ENCODE measurements at places on chromosomes 11 and 22.

GRCh38 chr11:67264877-67265632 lies 1.2 kb upstream of the GRK2 start:
- no peak for DNase-seq

DNA sequence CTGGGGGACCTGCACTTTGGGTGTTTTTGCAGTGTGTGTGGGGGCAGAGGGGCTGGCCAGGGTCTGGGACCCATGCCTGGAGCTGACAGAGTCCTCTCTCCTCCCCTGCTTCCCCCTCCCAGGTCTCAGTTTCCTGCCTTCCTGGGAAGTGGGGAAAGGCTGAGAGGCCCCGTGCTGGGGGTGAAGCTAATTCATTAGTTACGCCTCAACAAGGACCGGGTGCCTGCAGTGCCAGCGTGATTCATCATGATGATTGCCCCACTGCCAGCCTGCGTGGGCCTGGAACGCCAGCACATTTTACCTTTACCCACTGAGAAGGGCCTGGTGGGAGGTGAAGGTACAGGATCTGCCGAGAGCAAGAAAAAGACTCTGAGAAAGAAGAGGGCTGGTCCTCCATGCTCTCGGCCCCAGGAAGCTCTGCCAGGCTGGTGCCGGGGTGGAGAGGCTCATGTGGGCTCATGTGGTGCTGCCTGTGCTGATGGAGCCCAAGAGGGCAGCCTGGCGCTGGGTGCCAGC lies 2.9 kb upstream of the LRRC10B start:
- DNase-seq: no peak

DNA sequence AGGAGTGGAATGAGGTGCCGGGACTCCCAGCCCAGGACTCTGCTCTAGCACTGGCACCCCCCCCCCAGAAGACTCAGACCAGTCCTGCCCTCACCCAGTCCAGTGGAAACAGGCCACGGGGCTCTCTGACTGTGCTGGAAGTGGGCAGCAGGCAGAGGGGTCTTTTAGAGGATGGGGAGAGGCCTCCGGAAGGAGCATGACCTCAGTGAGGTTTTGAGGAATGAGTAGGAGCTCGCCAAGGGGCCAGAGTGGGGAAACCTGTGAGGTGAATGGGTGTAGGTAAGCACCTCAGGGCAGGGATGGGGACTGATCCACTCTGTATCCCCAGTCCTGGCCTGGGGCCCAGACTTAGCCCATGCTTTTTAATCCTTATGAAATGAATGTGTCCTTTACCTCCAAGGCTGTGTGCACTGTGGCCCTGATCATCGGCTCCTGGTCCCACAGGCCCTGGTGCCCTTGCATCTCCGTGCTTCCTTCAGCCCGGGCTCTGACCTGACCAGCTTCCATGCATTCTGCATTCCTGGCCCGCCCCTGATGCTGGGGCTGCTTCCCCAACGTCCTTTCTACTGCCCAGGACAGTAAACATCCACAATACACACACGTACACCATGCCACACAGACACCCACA lies 24.4 kb upstream of the RFPL3 start:
- DNase-seq: no peak

DNA sequence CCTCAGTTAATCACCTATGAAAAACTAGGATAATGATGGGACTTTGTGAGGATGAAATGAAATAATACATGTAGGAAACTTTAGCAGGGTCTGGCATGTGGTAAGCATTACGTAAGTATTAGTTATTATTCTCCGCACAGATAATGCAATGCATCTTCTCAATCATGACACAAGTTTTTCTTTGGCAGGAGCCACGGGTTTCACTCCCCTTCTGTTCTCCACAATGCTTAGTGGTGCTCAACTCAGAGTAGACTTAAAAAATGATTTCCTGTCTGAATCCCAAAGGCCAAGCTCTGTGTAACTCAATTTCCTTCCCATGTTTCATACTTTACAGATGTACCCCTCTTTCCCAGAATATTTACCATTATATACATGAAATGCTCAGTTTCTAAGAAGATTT lies 82.9 kb downstream of the CCDC34 start:
- no peak for DNase-seq

DNA sequence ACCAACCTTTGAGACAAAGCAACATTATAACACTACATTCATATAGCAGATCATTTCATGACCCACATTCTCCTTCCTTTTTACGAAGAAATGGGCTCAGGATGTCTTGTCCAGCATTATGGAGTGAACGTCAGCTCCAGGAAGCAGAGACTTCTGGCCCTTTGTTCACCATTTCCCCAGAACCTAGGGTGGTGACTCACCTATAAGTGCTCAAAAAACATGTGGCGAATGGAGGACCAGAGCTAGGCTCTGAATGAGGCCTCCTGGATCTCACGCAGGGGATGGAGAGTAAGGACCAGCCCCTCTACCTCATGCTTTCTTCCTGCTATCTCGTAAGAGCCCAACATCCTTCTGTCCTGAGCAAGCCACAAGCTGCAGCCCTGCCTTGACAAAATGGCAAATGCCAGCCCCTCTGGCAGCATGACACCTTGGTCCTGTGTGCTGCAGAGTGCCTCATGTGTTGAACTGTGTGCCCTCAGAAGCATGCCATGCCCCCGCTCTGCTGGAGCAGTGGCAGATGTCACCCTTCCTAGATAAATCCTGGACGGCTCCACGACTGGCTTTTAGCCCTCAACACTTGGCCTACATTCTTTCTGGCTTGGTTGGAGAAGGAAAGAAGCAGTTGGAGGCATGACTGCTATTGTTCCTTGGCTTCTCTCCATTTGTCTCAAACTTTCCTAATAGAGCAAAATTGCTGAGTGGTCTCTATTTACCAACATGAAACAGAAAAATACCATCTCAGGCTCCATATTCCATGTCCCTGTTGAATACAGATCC lies 6.5 kb upstream of the ST3GAL4 start:
- no peak for DNase-seq

DNA sequence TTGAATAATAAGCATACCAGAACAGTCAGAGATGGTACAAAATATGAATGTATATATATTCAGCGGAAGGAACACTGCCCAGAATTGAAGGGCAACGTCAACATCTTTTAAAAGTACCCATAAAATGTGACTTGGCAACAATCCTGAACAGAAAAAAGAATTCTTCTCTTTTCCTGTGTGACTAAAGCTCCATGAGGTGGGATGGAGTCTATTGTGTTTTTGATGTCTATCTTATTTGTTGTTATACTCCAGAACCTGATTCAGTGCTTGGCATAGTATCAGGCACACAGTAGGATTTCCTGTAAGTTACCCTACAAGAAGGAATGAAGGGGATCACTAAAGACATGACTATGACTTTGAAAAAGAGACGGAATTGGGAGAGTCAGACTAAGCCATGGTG lies 10.3 kb downstream of the LDLRAD3 start:
- no peak for DNase-seq

DNA sequence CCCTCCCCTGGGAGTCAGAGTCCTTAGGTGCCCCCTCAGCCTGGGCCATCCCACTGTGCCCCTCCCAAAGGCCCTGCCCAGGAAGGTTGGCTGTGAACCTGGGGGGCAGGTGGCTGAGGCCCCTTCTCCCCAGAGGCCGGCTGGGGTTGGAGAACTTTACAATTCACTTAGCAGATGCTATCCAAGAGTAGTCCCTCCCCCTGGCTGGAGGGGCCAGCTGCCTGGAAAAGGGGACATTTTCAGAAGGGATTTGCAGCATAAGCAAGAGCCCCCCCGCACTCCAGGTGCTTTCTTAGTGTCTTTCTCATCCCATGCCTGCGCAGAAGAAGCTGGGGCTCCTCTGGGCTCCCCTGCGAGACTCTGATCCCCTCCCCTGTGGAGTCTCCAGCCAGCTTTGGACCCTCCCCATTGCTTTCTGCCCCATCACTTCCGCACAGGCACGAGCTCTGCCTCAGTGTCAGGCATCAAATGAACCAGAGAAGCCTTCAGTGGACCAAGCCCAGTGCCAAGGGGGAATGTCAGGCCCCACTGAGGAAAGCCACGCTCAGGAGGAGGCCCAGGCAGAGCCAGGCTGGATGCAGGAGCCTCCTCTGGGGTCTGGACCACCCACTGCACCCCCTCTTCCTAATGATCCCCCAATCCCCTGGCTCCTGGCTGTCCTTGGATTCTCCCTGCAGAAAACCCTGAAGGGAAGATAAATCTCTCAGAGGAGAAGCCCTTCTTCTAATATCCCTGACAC lies 3.7 kb downstream of the SSTR3 start:
- DNase-seq: no peak

DNA sequence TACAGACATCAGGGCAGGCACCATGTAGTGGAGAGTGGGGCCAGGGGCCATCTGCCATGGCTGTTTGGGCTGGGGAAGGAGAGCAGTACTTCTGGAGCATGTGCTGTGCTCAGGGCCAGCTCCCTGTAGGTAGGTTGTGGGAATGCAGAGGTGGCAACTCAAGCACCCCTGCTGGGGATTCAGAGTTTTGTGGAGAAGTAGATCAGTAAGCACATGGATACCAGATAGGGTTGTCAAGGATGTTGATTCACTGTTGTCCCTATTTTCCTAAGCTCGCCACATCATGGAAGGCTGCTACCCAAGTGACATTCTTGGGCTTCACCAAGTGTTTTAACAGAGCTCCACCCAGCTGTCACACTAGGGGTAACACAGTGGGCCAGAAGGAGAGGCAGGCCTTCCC lies 67.2 kb downstream of the BMAL1 start:
- no peak for DNase-seq

- DNase-seq: no peak
Observed at GRCh38 chr11:79363256-79363655, 77.6 kb downstream of the TENM4 start.

- DNase-seq: no peak
Observed at GRCh38 chr11:129119036-129119435, 73.1 kb downstream of the ARHGAP32 start.

DNA sequence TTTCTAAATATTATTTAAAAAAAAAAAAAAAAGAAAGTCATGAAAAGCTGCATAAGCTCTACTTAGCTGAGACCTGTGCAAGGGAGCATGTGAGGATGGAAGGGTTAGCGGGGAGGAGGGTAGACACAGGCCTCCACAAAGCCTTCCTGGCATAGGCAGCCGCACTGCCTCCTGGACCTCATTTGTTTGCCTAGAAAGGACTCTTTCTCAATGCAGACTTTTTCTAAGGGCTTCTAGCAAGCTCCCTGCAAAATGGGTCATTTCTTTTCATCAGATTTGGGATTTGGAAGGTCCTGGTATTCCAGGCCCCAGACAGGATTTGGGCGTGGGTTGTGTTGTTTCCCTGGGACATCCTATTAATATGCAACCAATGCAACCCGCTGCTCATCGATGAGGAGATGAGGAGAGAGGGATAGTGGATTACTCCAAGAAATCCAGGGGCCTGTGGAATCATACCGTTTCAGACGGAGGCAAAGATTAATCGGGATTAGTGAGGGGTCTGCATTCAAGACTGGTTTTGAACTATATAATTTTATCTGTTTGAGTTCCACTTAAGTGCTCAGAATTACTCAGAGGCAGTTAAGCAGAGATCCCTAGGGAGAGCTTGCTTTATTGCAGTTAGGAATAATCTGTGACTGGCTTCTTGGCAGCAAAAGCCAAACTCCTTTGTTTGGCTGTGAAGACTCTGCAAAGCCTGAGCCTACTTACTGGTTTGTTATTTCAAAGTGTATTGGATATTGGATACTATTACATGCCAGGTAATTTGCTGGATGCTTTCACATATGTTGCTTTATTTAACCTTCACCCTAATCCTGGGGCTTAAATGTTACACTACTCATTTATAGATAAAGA lies 106.9 kb upstream of the NAV2 start:
- no peak for DNase-seq

DNA sequence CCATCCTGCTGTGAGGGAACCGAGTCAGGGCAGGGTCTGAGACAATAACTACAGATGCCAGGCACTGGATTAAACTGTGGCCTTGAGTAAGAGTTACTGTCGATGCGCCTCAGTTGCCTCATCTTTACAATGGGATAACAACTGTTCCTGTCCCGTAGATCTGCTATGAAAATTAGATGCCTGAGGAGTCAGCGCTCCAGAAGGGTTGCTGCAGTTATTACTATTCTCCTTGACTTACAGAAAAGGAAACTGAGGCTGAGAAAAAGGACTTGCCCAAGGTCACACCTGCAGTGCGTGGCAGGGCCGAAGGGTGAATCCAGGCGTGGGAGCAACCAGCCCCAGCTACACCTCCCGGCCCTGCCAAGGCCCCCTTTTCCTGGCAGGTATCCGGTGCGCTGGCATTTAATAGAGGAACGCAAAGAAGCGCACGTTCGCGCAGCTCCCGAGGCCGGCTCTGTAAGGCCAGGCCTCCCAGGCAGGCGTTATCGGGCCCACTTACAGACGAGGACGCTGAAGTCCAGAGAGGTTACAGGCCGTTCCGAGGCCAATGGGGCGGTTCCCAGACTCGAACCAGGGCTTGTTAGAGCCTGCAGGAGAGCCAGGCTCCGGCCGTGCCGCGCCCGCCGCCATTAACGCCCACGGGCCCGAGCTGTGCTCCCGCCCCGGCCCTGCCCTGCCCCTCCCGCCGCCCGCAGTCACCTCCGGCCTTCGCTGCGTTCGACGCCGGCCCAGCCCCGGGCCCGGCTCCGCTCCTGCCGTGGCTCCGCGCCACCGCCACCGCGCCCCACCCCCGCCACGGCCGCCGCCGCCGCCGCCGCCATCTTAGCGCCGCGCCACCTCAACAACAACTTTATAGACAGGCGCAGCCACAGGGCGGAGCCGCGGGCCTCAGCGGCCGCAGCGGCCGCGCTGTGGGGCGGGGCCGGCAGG lies at the start of gene C11orf68:
TSS of gene C11orf68 (minus strand) at position 852 of the 930 bp plus-strand sequence. CDS start at position 821, 31 bp downstream.
- no peak for DNase-seq

- no peak for DNase-seq
Observed at GRCh38 chr11:42251984-42252383, 792.5 kb upstream of the LRRC4C start.
